ENCODE measurements at places on chromosomes 16 and 17.

GRCh38 chr16:83908798-83909197 is 9.9 kb downstream of the MLYCD start:
- DNase-seq: no peak

- DNase-seq: no peak
These were observed 6.8 kb downstream of the MTSS2 start for GRCh38 chr16:70678898-70679670.

DNA sequence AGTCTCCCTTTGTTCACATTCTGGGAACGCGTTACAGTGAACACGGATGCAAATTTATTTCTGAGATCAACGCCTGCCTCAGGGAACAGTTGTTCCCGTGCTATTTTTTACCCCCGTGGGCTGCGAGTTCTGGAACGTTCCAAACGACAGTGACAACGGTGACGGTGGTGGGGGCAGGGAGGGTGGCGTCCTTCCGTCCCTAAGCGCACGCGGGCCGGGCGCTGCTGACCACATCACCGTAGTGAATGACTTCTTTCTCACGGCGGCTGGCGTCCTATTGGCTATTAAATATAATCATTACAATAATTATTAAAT is 45.1 kb upstream of the SSTR5 start:
- no peak for DNase-seq

- DNase-seq: no peak
These were observed 289.7 kb upstream of the ZFHX3 start for GRCh38 chr16:73337373-73338296.

DNA sequence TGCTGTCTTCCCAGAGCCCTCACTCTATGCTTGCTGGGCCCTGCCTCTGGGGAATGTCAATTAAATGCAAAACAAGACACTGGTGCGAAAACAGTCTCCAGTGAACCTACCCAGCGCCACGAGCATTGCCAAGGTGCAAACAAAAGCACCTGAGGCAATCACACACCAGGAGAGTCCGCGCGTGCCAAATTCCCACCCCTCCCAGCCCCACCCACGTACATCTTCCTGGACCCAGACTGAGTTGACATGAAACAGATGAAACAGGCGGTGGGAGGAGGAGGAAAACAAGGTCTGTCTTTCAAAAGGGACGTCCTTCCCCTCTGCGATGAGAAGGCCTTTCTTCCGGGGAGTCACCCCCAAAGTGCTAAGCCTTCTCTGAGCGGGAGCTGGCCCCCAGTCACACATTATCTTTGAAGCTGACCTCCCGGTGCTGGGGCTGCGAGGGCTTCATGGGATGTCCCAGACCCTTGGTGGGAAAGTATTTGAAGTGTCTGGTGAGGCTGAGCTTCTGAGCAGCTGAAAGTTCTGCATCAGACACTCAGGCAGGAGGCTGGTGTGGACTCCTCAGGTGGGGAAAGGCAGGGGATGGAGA is 200.4 kb downstream of the AXIN2 start:
- DNase-seq: no peak

- DNase-seq: no peak
These were observed 24.2 kb downstream of the ZNF652 start for GRCh38 chr17:49337884-49338283.

GRCh38 chr16:48279199-48279598 is 31.9 kb upstream of the ABCC11 start:
- no peak for DNase-seq

DNA sequence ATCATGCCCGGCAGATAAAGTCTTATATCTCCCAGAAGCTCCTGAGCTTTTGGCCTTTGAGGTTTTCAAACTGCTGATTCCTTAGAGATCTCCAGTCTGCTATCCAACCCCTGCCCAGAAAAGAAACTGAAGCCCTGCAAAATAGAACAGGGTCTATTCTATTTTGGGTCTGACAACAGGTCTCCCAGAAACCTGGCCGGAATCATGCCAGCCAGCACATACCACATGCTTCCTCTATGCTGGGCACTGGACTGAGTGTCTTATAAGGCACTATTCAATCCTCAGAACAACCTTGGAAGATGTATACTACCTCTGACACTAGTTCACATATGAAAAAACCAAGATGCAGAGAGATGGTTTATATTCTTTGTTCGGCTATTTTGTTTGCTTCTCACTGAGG is 21.3 kb upstream of the GFOD2 start:
- DNase-seq: no peak

GRCh38 chr17:78125138-78125913 is 3.2 kb downstream of the TMC6 start:
- DNase-seq: no peak

- DNase-seq: no peak
These were observed 2.2 kb downstream of the DPEP1 start for GRCh38 chr16:89615596-89616090.

DNA sequence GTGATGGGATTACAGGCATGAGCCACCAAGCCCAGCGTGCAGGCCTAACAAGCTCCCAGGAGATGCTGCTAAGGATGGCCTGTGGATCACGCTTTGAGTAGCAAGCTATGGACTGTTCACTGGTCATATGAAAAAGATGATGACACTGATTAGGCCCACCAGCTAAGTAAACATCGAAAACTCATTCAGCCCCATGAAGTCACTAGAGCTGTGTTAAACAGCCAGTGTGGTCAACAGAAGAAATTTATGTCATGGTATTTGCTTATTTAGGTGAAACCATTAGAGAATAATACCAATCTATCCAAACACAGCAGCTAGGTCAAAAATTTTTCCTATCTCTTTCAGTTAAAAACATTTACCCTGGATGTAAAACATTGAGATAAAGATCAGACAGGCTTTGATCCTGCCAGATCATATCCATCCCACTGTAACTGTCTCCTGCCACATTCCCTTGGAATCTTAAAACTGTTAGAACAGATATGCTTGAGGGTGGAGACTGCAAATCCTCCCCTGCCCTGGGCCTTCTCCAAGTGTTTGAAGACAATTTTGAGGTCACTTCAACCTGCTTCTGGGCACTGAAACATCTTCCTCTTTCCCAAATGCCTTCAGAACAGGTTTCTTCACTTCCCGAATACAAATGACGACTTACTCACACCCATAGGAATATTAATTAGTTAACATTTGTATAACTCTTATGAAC is 30.9 kb downstream of the HOXB1 start:
- no peak for DNase-seq

GRCh38 chr16:82756283-82756599 is 129.5 kb downstream of the CDH13 start:
- no peak for DNase-seq

Measured in T1000 (cell line).